ENCODE measurements at places on chromosomes 3 and 15. TPM values are rescaled to one million over a fixed set of nuclear protein-coding genes. Genes with fewer than 3 reads are reported as not detected.
A peak's percentile ranks its signal among the peaks of the same experiment; 100 is the strongest.

The PLA2G4E gene
- total RNA-seq: not detected

The LSMEM2 gene
- not detected for total RNA-seq

GRCh38 chr3:122727766-122728165 lies 47.1 kb downstream of the PARP14 start:
- H3K4me3 ChIP-seq: no peak overlapping the region
- H3K4me1 ChIP-seq: no peaks in the 10 kb centered on the region
- no peaks in the 10 kb centered on the region for H3K27me3 ChIP-seq
- DNase-seq: no peak

DNA sequence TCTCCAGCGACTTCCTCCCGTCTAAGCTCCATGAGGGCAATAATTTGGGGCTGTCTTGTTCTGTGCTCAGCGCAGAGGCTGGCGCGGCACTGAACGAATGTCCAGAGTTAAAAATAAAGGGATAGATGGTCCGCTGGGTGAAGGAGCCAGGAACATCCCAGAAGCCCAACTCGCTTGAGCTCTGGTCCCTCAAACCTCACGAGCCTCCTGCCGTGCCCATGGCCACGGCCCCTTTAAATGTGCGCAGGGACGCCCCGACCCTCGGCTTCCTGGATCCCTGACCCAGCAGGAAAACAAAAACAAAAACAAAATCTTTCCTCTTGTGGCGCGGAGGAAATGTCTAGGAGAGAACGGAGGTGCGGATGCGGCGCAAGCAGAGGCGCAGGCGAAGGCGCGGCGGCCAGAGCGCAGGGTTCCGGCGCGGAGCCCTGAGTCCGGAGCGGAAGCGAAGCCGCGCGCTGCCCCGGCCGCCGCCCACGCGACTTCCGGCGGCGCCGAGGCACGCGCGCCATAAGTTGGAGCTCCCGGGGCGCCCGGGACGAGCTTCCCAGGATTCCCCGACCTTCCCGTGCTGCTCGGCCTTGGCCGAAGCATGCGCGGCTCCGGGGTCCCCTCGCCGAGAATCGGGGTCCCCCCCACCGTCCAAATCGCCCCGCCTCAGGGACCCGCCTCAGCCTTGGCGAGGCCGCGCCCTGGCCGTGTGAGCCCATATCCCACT lies 52.9 kb upstream of the WNT7A start:
- no peaks in the 10 kb centered on the region for H3K4me1 ChIP-seq
- no peak for DNase-seq
- peak overlapping the region; percentile 60 for H3K4me3 ChIP-seq

- no peak for DNase-seq
- H3K36me3 ChIP-seq: no peaks in the 10 kb centered on the region
- no peak overlapping the region for H3K27ac ChIP-seq
- no peak overlapping the region for H3K4me3 ChIP-seq
- peaks cover 18% of the 10 kb centered on the region for H3K4me1 ChIP-seq
- peaks cover 5% of the 10 kb centered on the region for H3K27me3 ChIP-seq
These were observed 31.0 kb downstream of the IQSEC1 start for GRCh38 chr3:13042127-13042701.

DNA sequence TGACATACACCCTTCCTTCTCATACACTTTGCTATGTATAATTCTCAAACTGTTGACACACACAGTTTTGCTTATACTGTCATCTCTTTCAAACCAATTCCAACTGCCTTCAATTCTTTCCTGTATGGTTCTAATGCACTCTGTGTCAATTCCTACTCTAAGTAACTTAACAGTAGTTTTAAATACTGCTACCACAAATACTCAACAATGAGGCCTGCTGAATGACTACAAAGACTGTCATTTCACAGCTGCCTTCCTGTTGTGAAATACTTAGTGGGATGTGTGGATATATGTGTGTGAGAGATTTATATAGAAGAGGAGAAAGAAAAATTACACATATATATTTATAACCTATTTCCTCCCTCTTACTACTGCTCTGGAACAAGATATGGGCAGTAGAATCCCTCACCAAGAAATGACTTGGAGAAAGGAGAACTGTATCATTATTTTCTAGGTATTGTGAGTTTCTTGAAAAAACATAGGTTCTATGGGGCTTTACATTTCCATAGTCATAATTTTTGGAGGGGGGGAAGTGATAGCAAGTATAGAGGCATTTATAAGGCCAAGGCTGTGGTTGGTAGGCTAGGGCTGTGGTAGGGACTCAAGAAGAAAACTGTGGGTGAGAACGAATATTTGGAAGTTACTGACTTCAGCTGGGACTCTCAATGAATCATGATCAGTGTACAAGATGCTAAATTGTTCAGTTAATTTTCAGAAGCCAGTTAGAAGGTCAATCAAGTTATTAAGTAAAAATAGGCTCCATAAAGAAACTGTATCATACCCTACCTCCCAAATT lies 88.7 kb downstream of the ANKRD28 start:
- peaks cover 76% of the 10 kb centered on the region for H3K36me3 ChIP-seq
- no peak overlapping the region for H3K4me3 ChIP-seq
- H3K27me3 ChIP-seq: no peaks in the 10 kb centered on the region
- peak overlapping the region; percentile 50 for H3K27ac ChIP-seq

DNA sequence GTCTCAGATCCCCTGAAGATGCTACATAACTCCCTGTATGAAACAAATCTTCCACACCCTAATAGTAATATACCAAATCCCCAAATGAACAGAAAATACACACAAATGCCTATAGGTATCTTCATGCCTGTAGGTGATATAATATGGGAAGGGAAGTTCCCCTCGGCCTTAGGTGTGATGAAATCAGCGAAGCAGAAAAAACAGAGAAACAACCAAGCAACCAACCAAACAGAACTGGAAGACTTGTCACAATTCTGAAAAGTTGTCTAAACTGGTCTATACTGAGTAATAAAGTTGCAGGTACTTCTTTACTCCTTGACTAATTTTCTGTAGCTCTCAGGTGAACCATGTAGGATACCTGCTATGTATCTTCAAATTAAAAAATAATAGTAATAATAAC lies 82.2 kb upstream of the SATB1 start:
- DNase-seq: no peak
- H3K27me3 ChIP-seq: no peaks in the 10 kb centered on the region
- H3K4me3 ChIP-seq: no peak overlapping the region
- H3K27ac ChIP-seq: no peak overlapping the region
- peaks cover 47% of the 10 kb centered on the region for H3K36me3 ChIP-seq

All from activated T-helper 2 cell treated with anti-CD3 and anti-CD28 coated beads, Interferon-gamma antibody, Interleukin-2, Interleukin-4, amounts not matched to agents 10 μg/mL and 5 μg/mL and 100 μg/mL, durations not matched to agents 14 hours and 24 hours and 36 hours (primary cell).